ENCODE measurements at places on chromosomes 12 and 14.

DNA sequence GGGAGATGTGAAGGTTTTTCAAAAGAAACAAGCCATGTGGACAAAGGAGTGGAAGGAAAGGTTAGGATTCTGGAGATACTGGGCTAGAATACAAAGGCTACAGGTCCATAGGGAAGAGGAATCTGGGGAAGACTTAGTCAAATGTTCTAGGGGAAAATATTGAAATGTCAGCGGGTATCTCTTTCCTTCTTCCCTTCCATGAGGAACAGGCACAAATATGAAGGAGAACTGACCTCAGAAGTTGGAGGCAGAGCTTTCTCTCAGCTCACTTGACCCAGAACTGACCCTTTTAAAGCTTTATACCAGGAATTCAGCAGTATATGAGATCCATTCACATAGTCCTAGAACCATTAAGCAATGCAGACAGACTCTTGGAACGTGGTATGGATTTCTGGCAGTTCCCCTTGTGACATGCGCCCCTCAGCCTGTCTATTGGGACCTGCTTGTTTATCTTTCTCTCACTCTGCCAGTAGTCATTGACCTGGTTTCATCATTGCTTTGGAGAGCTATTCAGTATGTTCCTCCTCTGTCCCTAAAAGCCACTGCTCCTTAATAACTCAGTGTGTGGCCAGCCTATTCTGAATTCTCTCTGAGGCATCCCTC is 43.0 kb upstream of the GSG1 start:
- DNase-seq: no peak

DNA sequence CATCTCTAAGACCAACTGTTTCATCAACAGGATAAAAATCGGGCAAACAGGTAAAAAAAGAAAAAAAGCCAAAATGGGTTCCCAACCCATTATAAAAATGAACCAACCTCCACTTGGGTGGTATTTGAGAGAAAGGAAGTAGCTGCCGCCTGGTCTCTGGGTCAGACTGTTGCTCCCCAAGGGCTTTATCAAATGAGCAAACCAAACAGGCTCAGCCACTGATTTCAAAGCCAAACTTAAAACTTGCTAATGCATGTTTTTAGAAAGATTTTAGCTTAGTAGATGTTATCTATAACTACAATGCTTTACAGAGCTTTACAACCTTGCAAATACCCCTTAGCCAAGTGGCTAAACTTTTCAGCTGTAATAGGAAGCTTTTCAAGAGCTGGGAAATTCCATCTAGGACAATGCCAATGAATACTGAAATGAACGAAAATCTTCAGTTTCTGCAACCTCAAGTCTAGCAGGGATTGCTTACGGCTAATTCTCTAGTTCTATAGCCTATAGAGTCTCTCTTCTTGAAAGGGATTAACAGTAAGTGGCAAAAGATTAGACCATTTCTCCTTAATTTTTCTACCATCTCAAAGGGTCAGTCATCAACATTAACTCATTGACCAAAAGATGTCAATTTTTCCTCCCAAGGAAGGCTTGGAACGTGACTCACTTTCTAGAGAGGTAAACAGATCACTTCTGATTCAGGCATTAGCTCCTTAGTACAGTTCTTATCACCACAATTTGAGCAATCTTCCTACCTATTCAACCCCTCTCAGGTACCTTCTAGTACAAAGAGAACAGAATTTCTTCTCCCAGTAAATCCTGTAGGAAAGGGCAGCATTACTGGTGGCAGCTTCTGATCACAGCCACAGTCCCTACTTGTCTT is 4.2 kb downstream of the PPM1H start:
- no peak for DNase-seq

DNA sequence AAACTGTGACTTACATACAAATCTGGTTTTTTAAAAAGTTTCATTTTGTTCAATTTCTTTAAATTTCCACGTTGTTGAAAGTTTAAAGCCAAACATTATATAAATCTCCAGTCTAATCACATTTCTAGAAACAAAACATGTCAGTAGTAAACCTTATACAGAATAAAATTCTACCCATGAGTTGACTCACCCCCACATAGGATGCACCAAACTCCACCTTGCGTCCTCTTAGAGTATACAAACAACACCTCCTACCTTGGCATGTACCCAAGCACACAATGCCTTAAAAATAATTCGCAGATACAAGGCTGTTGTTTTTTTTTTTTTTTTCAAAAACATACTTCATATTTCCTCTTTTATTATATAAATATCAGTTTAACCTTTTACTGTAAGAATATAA is 3.3 kb downstream of the FBXL14 start:
- DNase-seq: no peak

- DNase-seq: no peak
These were observed 66.3 kb downstream of the SCARB1 start for GRCh38 chr12:124797321-124797720.

DNA sequence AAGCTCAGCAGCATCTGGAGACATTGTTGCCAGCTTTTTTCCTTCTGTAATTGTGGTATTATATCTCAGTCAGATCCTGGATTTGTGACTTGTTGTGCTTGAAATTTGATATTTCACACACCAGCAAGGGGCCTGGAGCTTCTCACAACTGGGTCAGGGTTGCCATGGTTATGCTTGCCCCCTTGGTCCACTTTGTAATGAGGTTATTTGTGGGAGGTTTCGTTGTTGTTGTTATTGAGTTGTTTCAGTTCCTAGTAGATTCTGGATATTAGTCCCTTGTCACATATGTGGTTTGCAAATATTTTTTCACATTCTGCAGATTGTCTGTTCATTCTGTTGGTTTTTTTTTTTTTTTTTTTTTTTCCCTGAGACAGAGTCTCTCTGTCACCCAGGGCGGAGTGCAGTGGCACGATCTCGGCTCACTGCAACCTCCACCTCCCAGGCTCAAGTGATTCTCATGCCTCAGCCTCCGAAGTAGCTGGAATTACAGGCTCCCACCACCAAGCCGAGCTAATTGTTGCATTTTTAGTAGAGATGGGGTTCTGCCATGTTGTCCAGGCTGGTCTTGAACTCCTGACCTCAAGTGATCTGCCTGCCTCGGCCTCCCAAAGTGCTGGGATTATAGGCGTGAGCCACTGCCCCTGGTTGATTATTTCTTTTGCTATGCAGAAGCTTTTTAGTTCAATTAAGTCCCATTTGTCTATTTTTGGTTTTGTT is 80.6 kb upstream of the ETV6 start:
- no peak for DNase-seq

- DNase-seq: no peak
These were observed at the start of gene CDH24 for GRCh38 chr14:23056956-23057756. Gene CDH24 (minus strand): TSS chr14:23057520. CDS start chr14:23055733, 1,787 bp downstream.
